ENCODE measurements at places on chromosomes 4 and X.

DNA sequence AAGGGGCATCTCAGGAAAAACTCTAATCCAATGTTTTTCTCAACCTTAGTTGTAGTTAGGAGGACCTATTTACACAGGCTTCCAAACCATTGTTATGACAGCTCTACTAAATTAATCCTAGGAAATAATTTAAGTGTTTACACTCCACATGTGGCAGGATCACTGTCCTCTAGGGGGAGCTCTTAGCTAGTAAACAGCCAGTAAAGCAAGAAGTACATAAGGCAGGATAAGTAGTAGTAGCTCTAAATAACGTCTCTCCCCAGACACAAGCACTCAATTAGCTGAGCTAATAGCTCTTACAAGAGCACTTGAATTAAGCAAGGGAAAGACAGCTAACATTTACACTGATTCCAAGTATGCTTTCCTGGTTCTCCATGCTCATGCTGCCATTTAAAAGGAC, 37.3 kb downstream of the NUDT11 start:
- DNase-seq, result no peak

DNA sequence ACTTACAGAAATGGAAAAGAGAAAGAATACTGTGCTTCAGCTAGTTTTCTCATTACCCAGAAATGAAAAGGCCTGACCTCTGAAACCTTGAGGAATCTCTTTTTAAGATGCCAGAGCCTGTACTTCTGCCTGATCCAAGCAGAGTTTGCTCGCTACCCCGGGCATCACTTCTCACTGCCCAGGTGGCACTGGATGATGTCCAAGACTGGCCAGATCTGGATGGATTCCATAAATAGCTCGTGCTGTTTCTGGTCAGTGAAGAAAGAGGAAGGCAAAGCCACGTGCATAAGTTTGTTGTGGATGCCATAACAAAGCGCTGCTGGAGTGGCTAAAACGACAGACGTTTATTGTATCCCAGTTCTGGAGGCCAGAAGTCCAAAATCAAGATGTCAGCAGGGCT, 133.5 kb downstream of the TBL1X start:
- no peak for DNase-seq

DNA sequence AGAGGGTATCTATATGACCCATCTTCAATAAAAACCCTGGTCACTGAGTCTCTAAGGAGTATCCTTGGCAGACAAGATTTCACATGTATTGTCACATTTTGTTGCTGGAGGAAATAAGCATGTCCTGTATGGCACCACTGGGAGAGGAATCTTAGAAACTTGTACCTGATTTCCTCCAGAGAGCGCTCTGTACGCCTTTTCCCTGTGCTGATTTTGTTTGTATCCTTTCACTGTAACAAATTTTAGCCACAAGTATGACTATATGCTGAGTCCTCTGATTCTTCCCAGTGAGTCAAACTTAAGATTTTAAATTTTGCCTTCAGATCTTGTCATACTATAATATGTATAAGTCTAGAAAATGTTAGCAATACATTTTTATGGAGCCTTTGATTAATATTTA, 102.8 kb downstream of the ITIH6 start:
- DNase-seq, result no peak

- no peak for DNase-seq
Observed at GRCh38 chrX:103918050-103918449, 44.4 kb upstream of the TMSB15B start.

DNA sequence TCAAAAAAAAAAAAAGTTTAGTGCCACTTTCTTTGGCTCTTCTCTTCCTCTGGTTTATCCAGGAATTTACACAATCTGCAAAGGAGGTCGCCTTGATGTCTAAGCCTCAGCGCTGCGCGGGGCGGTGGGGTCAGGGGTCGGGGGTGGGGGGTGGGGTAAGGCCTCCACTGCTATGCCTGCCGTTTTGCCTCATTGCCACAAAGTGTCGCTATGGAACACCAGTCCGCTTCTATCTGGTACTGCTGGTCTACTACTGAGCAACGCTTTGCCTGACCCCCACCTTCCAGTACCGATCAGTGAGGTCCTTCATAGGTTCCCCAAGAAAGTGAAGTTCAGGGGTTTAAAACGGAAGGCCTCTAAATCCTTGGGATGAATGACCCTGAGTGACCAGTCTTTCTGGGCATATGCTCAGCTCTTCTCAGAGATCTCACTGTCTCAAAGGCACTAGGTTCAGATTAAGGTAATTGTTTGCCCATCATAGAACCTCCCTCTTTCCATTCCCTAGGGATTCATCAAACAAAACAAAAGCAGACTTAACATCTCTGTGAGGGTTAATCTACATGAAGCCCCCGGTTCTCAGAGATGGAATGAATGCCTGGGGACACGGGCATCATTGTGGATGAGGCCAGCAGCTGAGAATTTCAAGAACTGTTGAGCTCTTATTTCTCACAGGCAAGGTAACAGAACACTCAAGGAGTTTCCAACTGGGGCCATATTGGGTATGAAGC, 16.9 kb upstream of the TSR2 start:
- no peak for DNase-seq

- DNase-seq, result no peak
Observed at GRCh38 chr4:38500433-38500832, 163.6 kb upstream of the KLF3 start.

Measured in HFF-Myc (cell line).